ENCODE measurements at places on chromosomes 2 and 18. TPM values are rescaled to one million over a fixed set of nuclear protein-coding genes. Genes with fewer than 3 reads are reported as not detected.

The SNORC gene
- total RNA-seq: 6.8 TPM

The TNFRSF11A gene
- total RNA-seq: 14.1 TPM

The MAP3K20 gene
- 121 TPM for total RNA-seq

- H3K27ac ChIP-seq: no peak overlapping the region
- no peaks in the 10 kb centered on the region for H3K36me3 ChIP-seq
- no peak for DNase-seq
- no peaks in the 10 kb centered on the region for H3K27me3 ChIP-seq
- no peaks in the 10 kb centered on the region for H3K4me1 ChIP-seq
- H3K4me3 ChIP-seq: no peak overlapping the region
These were observed 84.2 kb upstream of the TTN start for GRCh38 chr2:178891265-178891958.

GRCh38 chr2:8652774-8653426 is 29.0 kb upstream of the ID2 start:
- no peaks in the 10 kb centered on the region for H3K27me3 ChIP-seq
- H3K4me1 ChIP-seq: no peaks in the 10 kb centered on the region
- no peak overlapping the region for H3K27ac ChIP-seq
- H3K4me3 ChIP-seq: no peak overlapping the region
- DNase-seq: no peak
- H3K36me3 ChIP-seq: no peaks in the 10 kb centered on the region

DNA sequence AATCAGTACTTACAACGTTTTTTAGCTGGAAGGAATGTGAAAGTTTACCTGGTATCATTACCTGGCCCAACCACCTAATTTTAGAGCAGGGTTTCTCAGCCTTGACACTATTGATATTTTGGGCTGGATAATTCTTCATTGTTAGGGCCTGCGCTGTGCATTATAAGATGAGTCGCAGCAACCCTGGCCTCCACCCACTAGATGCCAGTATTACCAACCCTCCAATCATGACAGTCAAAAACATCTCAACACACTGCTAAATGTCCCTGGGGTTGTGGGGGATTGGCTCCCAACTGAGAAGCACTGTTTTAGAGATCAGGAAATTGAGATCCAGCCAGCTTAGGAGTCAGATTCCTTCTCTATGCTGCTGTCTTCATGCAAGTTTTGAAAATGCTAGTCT is 265.3 kb upstream of the TCF4 start:
- no peaks in the 10 kb centered on the region for H3K4me1 ChIP-seq
- H3K4me3 ChIP-seq: no peak overlapping the region
- H3K27ac ChIP-seq: no peak overlapping the region
- H3K36me3 ChIP-seq: no peaks in the 10 kb centered on the region

GRCh38 chr2:47174733-47175361 is 19.7 kb upstream of the STPG4 start:
- no peaks in the 10 kb centered on the region for H3K27me3 ChIP-seq
- peaks cover 53% of the 10 kb centered on the region for H3K4me1 ChIP-seq
- no peak for DNase-seq
- H3K4me3 ChIP-seq: peak overlapping the region; percentile 92
- H3K27ac ChIP-seq: peak overlapping the region; percentile 90

DNA sequence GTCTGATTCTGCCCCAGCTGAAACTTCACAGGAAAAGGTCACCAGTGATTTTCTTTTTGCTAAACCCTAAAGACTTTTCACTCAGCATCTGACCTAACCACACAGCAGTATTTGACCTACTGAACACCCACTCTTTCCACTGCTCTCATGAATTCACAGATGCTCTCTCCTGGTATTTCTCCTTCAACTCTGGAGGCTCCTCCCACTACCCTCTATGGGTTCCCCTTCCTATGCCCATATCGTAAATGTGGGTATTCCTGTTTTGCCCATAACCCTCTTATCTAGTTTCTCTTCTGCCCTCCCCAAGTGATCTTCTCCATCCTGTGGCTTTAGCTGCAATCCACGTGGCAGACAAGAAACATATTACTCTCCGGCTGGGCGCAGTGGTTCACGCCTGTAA is 7.6 kb downstream of the PLEKHM3 start:
- H3K4me3 ChIP-seq: no peak overlapping the region
- no peaks in the 10 kb centered on the region for H3K27me3 ChIP-seq
- peaks cover 5% of the 10 kb centered on the region for H3K4me1 ChIP-seq

DNA sequence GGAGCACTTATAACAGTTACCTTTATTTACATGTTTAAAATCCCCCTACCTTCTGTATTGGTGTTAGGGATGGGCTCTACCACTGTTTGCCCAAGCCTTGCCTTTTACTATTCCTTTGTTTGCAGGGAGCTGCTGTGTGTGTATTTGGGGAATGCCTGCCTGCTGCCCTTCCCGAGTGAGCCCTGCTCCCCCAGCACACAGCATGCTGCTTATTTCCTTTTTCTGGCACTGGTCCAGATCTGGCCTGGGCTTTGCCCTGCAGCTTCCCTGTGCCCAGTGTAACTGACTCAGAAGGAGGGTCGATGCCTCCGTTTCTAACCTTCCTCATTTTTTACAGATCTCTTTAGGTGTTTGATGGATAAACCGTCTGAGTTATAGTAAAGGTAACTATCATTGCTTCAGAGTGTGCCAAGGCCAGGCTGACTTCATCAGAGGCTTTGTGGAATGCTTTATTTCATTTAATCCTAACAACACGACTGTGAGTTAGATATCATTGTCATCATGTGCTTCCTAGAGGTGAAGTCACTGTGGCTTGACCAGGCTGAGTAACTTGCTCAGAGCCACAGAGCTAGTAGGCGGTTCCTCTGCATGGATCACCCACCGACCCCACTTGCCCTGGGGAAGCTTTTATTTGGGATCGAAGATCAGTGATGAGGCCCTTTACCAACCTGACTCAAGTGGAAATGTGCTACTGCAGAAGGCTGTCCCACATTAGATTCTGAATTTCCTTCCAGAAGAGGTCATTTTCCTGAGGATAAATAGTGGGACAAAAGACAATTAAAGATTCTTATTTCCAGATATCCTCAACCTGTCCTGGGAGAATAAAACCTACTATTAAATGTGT is 238.8 kb downstream of the ZNF407 start:
- no peaks in the 10 kb centered on the region for H3K27me3 ChIP-seq
- no peaks in the 10 kb centered on the region for H3K4me1 ChIP-seq
- no peak overlapping the region for H3K4me3 ChIP-seq
- H3K27ac ChIP-seq: no peak overlapping the region
- DNase-seq: no peak
- H3K36me3 ChIP-seq: no peaks in the 10 kb centered on the region

- H3K27me3 ChIP-seq: no peaks in the 10 kb centered on the region
- peak overlapping the region; percentile 17 for H3K27ac ChIP-seq
- no peaks in the 10 kb centered on the region for H3K36me3 ChIP-seq
These were observed 24.5 kb downstream of the CRACDL start for GRCh38 chr2:98911376-98912154.

DNA sequence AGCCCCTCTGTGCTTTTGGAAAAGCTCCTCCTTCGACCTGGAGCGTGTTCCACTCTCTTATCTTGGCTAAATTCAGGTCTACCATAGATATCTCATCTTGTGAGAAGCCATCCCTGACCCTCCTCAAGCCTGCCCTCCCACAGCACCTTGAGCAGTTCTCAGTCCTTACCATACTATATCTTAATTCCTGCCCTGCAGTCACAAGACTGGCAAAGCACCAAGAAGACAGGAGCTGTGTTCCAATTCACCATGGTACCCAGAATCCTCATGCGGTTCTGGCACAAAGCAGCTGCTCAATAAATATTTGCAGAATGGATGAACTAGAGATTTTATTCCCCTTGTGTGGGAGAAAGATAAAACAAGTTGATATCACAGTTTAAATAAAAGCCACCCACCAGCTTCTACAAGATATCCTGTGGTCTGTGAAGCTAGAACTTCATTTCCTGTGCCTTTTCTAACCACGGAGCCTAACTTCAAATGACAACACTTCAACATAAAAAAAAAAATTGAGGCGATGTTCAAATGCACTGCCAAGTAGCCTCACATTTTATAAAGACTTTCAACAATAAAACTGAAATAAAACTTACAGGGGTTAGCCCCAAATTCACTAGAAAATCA is 19.5 kb downstream of the MARCHF4 start:
- H3K4me3 ChIP-seq: no peak overlapping the region
- no peaks in the 10 kb centered on the region for H3K27me3 ChIP-seq
- no peak overlapping the region for H3K27ac ChIP-seq
- H3K4me1 ChIP-seq: no peaks in the 10 kb centered on the region
- no peaks in the 10 kb centered on the region for H3K36me3 ChIP-seq

- no peak for DNase-seq
- H3K4me3 ChIP-seq: no peak overlapping the region
- H3K36me3 ChIP-seq: no peaks in the 10 kb centered on the region
- H3K27me3 ChIP-seq: no peaks in the 10 kb centered on the region
These were observed 162.1 kb downstream of the UBE2E3 start for GRCh38 chr2:181142514-181142913.

GRCh38 chr2:235850771-235851551 is 317.2 kb downstream of the GBX2 start:
- no peaks in the 10 kb centered on the region for H3K4me1 ChIP-seq
- DNase-seq: no peak
- H3K4me3 ChIP-seq: no peak overlapping the region
- H3K36me3 ChIP-seq: no peaks in the 10 kb centered on the region
- no peak overlapping the region for H3K27ac ChIP-seq

- DNase-seq: no peak
- no peak overlapping the region for H3K4me3 ChIP-seq
- H3K27me3 ChIP-seq: no peaks in the 10 kb centered on the region
- no peaks in the 10 kb centered on the region for H3K36me3 ChIP-seq
- H3K27ac ChIP-seq: no peak overlapping the region
- peaks cover 15% of the 10 kb centered on the region for H3K4me1 ChIP-seq
These were observed 1.0 kb upstream of the ZC3H8 start for GRCh38 chr2:112255875-112256274.

DNA sequence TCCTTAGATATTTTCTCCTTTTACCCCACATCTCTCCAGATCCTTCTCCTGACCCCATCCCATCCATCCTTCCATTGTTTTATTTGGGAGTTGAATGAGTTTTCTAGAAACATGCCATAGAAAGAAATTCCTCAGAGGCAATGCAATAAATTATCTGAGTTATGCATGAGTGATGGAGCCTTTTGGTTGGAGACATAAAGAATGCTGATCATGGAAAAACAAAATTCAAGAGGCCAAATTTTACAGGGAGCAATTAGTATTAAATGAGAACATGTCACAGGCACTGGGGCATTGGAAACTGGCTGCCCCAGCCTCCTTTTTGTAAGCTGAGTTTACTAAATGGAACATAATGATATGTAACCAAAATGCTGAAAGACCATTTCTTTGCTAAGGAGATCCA is 74.2 kb upstream of the LCLAT1 start:
- no peak overlapping the region for H3K27ac ChIP-seq
- no peaks in the 10 kb centered on the region for H3K36me3 ChIP-seq
- H3K4me1 ChIP-seq: no peaks in the 10 kb centered on the region
- no peak for DNase-seq
- no peaks in the 10 kb centered on the region for H3K27me3 ChIP-seq

DNA sequence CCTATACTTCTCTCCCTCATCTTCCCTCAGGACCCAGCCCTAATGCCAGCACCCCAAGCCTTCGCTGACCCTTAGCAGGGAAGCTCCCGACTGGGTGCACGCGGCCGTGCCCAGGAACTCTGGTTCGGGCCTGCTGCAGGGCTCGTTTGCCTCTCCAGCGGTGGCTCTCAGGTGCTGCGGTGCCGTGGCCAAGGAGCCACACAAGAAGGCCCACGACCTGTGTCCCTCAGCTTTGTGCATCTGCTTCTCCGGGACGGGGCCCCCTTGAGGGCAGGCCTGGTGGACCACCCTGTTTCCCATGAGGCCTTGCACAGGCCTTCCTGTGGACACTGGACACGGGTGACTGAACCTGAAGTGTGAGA is 17.7 kb downstream of the BOK start:
- no peak overlapping the region for H3K4me3 ChIP-seq
- no peak overlapping the region for H3K27ac ChIP-seq
- no peak for DNase-seq
- H3K36me3 ChIP-seq: no peaks in the 10 kb centered on the region

GRCh38 chr2:12469141-12469561 is 247.6 kb upstream of the TRIB2 start:
- no peak overlapping the region for H3K4me3 ChIP-seq
- H3K4me1 ChIP-seq: no peaks in the 10 kb centered on the region
- H3K27ac ChIP-seq: no peak overlapping the region
- H3K27me3 ChIP-seq: no peaks in the 10 kb centered on the region
- DNase-seq: no peak

DNA sequence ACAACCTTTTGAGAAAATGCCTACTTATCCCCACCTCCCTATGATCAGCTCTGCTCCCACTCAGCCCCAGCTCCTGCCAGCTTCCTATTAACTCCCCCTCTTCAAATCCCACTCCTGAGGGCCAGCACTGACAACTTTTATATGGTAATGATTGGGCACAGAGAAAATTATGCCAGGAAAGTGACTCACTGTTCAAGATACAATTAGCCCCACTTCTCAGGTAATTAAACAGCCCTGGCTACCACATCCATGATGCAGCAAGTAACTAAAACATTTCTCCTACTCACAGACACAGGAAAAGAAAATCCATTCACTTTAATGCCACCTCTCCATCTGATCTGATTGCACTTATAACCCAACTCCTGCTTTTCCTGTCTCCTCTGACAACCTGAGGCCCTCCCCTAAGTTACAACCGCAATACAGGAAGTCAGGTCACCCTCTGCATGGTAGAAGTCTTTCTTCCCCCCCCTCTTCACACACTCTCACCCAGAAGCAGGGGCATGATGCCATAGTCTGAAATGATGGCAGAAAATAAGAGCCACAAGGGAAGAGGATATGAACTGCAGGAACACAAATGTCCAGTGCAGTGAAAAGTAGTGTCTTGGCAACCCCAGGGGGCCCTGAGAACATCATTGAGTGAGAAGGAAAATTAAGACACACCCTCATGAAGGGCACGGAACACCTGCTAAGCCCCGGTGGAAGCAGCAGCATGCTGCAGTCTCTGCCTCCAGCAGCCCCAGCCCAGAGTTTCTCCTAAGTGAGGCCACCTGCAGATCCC is 54.4 kb downstream of the STK39 start:
- 0 out of 2 replicates have a peak, but pooled peaks cover 2% of the 10 kb centered on the region for H3K4me1 ChIP-seq
- no peak overlapping the region for H3K27ac ChIP-seq
- no peaks in the 10 kb centered on the region for H3K27me3 ChIP-seq
- H3K36me3 ChIP-seq: no peaks in the 10 kb centered on the region

GRCh38 chr2:233994151-233994550 is 56.4 kb upstream of the SPP2 start:
- no peaks in the 10 kb centered on the region for H3K36me3 ChIP-seq
- no peaks in the 10 kb centered on the region for H3K27me3 ChIP-seq
- H3K27ac ChIP-seq: no peak overlapping the region

- no peaks in the 10 kb centered on the region for H3K36me3 ChIP-seq
- no peak overlapping the region for H3K4me3 ChIP-seq
- no peak for DNase-seq
- H3K4me1 ChIP-seq: peaks cover 6% of the 10 kb centered on the region
- H3K27ac ChIP-seq: no peak overlapping the region
These were observed 8.0 kb downstream of the INHBB start for GRCh38 chr2:120353931-120354330.

GRCh38 chr2:204796581-204796980 is 251.3 kb downstream of the PARD3B start:
- no peak for DNase-seq
- no peak overlapping the region for H3K27ac ChIP-seq
- H3K4me3 ChIP-seq: no peak overlapping the region
- H3K36me3 ChIP-seq: no peaks in the 10 kb centered on the region
- H3K27me3 ChIP-seq: no peaks in the 10 kb centered on the region

Data from Panc1 (cell line).